ENCODE measurements at places on chromosomes 4 and X. TPM values are rescaled to one million over a fixed set of nuclear protein-coding genes. Genes with fewer than 3 reads are reported as not detected.

The RBM10 gene
- 51.4 TPM for total RNA-seq

The STPG2 gene
- total RNA-seq: 0.07 TPM

The KLHL5 gene
- total RNA-seq: 52.7 TPM

The ANKRD17 gene
- total RNA-seq: 45.5 TPM

The GPR82 gene
- total RNA-seq: not detected

The NLGN3 gene
- 0.03 TPM for total RNA-seq

The LINC00632 gene
- not detected for total RNA-seq

The SYN1 gene
- total RNA-seq: 0.71 TPM

The FAM47A gene
- total RNA-seq: not detected

The FBXW7 gene
- total RNA-seq: 41.0 TPM

The ASB5 gene
- not detected for total RNA-seq

The MAGEA8 gene
- total RNA-seq: not detected

The PAGE1 gene
- total RNA-seq: not detected

The SNCA gene
- 44.6 TPM for total RNA-seq

The CT45A2 gene
- not detected for total RNA-seq

The KLHL13 gene
- total RNA-seq: 5.2 TPM

The NXF3 gene
- not detected for total RNA-seq

The FAM9B gene
- not detected for total RNA-seq

The STK26 gene
- 38.4 TPM for total RNA-seq

The RASGEF1B gene
- total RNA-seq: 0.56 TPM

The NRK gene
- 5.9 TPM for total RNA-seq

The UGT8 gene
- 0.18 TPM for total RNA-seq

The POF1B gene
- 10.6 TPM for total RNA-seq

The MAOB gene
- total RNA-seq: not detected

The ADGRG2 gene
- total RNA-seq: 0.03 TPM

The PDCL2 gene
- total RNA-seq: not detected

The ERAS gene
- total RNA-seq: not detected

The TMEM154 gene
- total RNA-seq: 118 TPM

The ODAPH gene
- 0.53 TPM for total RNA-seq

The PPP1R2C gene
- total RNA-seq: not detected

Measured in foreskin keratinocyte (primary cell).